ENCODE measurements at places on chromosomes 6 and 20.

DNA sequence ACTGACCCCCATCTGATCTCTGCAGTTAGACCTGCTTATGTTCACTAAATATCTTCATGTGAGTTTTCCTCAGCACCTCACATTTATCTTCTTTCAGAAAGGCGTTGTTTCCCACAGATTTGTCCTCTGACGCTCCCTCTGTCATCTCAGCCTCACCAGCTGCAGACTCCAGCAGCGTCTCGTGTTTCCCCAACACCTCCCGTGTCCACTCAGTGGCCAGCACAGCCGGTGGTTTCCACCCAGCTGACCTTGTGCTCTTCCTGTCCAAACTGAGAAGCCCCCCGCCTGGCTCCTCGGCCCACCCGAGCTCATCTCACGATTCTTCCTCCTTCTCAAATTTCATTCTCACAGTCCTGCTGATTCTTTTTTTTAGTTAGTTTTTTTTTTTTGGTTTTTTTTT is 12.5 kb downstream of the ERMARD start:
- no peak for DNase-seq

DNA sequence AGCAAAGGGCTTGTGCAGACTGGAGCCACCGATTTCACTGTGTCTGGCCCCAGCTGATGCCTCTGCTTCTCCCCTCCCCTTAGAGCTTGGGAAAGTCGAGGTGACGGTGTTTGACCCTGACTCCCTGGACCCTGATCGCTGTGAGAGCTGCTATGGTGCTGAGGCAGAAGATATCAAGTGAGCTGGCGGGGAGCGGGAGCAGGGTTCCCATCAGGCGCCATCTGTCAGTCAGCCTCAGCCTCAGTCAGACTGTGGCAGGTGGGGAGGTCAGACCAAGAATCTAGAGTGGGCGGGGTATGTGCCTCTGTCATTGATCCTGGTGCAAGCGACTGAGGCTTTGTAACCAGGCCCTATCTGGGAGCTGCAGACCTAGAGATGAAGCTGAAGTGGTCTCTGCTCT is 5.5 kb downstream of the ERGIC3 start:
- DNase-seq = no peak

- DNase-seq = no peak
Measured at GRCh38 chr6:10341605-10342004, 73.3 kb downstream of the TFAP2A start.

DNA sequence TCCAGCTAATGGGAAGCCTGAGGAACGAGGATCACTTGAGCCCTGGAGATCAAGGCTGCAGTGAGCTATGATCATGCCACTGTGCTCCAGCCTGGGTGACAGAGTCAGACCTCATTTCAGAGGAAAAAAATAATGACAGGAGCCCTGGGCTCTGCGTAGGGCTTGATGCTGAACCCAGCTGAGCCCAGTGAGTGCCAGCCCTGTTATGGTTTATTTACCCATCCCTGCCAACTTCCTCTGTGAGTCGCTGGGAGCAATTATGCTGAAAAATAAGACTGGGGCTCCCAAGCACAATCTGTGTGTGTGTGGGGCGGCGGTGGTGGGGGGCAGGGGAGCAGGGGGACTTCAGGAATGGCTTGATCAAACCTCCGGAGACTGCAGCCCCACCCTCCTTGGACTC is 75.9 kb upstream of the PMEPA1 start:
- DNase-seq = no peak

DNA sequence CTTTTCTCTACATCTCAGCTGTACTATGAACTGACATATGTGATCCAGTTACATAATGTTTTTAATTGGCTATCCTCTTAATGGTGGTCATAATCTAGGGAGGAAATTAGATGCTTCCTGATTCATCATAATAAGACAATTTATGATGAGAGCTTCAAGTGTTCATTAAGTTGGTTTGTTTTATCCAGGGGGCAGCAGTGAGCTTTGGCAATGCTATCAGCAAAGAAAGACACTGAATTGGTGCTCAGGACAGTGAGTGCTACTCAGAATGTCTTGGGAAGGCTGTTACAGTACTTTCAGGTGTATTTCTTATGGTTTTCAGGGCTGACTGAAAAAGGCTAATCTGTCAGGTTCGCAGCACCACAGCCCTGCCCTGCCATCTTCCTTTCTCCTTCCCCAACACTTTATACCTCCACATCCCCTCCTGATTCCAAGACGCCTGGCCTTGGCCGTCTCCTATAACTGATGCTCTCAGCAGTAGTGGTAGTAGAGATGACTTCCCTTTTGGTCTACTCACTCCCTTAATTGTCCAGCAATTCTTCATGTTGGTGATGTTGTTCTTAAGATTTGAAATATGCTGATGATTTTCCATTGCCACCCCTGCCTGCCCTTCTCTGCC is 67.0 kb upstream of the TNFAIP3 start:
- peak; percentile 10 for DNase-seq

- no peak for DNase-seq
Measured at GRCh38 chr20:43567477-43567876, 8.7 kb downstream of the SGK2 start.

Measured in stimulated activated naive CD4-positive, alpha-beta T cell (primary cell).